Activated naive CD8-positive, alpha-beta T cell treated with anti-CD3 and anti-CD28 coated beads, Interleukin-2, amount 50 U/mL, for 16 hours (primary cell): ENCODE measurements at places on chromosomes 5 and 9.

GRCh38 chr9:85647571-85647970 lies 94.2 kb downstream of the AGTPBP1 start:
- no peak for DNase-seq

- no peak for DNase-seq
Observed at GRCh38 chr5:18491349-18491748, 857.1 kb downstream of the TAF11L14 start.

GRCh38 chr9:36486933-36487481 lies 85.7 kb upstream of the MELK start:
- DNase-seq: peak; percentile 9

GRCh38 chr9:99377790-99378775 lies 156.0 kb downstream of the SEC61B start:
- DNase-seq: no peak

- no peak for DNase-seq
Observed at GRCh38 chr5:178069909-178070308, 43.4 kb upstream of the N4BP3 start.

DNA sequence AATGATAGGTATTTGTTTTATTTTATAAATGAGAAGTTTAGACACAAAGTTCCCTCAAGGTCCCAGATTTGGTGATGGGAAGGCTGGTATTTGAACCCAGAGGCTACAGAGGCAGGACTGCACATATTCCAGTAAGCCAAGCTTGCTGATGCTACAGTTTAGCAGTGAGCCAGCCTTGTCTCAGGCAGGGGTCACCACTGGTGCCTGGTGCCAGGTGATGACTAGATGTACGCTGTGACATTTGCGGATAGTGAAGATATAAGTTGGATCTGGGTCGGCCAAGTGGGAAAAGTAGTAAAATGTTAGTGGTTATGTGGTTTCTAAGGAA lies 143.9 kb downstream of the AOPEP start:
- DNase-seq: no peak
